ENCODE measurements at places on chromosomes 6 and 20. TPM values are rescaled to one million over a fixed set of nuclear protein-coding genes. Genes with fewer than 3 reads are reported as not detected.
A peak's percentile ranks its signal among the peaks of the same experiment; 100 is the strongest.

SLC44A4 gene
- total RNA-seq: not detected

PPP1R16B gene
- total RNA-seq: 81.4 TPM

COL21A1 gene
- not detected for total RNA-seq

C6orf163 gene
- 1.4 TPM for total RNA-seq

EYA2 gene
- total RNA-seq: not detected

BANF2 gene
- total RNA-seq: not detected

LY6G6F gene
- not detected for total RNA-seq

KIAA0408 gene
- total RNA-seq: 2.6 TPM

ALDH8A1 gene
- 1.2 TPM for total RNA-seq

ZC3H12D gene
- 37.7 TPM for total RNA-seq

GRCh38 chr6:154786144-154786868, 53.1 kb downstream of the SCAF8 start:
- DNase-seq: no peak

- DNase-seq: no peak
Observed at GRCh38 chr6:116406678-116407345, 36.1 kb downstream of the DSE start.

- DNase-seq: no peak
Observed at GRCh38 chr20:3339076-3339475, 68.4 kb downstream of the DNAAF9 start.

GRCh38 chr6:170176898-170177771, 113.7 kb downstream of the DLL1 start:
- DNase-seq: peak; percentile 12

- no peak for DNase-seq
Observed at GRCh38 chr6:169240125-169240524, 13.5 kb downstream of the THBS2 start.

DNA sequence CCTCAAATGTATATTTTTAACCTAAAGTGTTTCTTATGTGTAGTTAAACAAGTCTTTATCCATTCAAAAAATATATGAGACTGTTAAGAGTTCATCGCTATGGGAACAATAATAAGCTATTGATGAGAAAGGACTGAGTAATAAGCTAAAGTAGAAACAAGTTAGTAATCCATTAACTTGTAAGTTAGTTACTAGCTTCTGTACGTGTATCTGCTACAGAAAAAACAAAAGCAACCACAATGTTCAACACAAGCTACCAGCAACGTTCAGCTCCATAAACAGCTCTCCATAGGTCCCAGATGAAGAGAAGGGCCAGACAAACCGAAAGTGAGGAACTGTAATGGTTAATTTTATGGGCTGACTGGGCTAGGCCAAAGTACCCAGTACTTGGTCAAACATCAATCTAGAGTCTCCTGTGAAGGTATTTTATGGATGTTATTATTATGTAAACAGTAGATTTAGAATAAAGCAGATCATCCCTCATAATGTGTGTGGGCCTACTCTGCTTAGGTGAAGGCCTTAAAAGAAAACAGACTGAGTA, 33.8 kb upstream of the FAM135A start:
- no peak for DNase-seq

- DNase-seq: peak; percentile 77
Observed at GRCh38 chr20:20452254-20452676, 84.4 kb downstream of the INSM1 start.

- DNase-seq: no peak
Observed at GRCh38 chr6:4057036-4057435, 21.9 kb downstream of the FAM217A start.

- DNase-seq: no peak
Observed at GRCh38 chr6:36700831-36701230, 3.2 kb downstream of the RAB44 start.

DNA sequence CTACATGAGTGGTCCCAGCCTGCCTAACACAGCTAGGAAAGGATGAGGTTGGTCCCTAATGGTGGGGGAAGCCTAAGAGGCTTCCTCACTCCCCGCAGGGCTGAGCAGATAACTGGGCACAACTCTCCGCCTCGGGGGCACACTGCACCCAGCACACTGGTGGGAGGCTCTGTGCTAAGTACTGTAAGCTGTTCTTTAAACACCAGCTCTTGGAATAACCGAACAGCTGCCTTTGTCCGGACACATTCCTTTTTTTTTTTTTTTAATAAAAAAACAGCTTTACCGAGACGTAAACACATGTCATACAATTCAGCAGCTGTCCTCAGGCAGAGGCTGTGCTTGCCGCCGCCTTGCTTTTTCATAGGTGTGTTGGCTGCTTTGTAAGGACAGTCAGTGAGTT, 6.9 kb downstream of the PSMG4 start:
- no peak for DNase-seq

DNA sequence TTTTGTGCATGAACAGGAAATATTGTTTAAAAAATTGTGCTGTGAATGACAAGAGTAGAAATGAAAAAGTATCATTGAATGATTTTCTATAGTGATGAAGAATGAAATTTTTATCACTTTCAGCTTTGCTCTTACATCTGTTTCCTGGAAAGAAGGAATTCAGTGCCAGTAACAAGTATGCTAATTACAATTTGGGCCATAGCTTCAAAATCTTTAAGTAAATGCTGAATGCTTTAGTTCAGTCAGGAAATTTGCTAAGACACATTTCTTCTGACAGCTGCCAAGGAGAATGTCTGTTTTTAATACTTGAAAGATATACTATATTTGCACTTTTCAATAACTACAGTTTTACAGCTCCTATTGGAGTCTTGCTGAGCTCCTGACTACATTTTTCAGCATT, 203.7 kb upstream of the RSPO3 start:
- DNase-seq: no peak

- no peak for DNase-seq
Observed at GRCh38 chr20:10667560-10668167, 6.1 kb downstream of the JAG1 start.

- no peak for DNase-seq
Observed at GRCh38 chr6:56803594-56803993, 151.3 kb upstream of the BEND6 start.

DNA sequence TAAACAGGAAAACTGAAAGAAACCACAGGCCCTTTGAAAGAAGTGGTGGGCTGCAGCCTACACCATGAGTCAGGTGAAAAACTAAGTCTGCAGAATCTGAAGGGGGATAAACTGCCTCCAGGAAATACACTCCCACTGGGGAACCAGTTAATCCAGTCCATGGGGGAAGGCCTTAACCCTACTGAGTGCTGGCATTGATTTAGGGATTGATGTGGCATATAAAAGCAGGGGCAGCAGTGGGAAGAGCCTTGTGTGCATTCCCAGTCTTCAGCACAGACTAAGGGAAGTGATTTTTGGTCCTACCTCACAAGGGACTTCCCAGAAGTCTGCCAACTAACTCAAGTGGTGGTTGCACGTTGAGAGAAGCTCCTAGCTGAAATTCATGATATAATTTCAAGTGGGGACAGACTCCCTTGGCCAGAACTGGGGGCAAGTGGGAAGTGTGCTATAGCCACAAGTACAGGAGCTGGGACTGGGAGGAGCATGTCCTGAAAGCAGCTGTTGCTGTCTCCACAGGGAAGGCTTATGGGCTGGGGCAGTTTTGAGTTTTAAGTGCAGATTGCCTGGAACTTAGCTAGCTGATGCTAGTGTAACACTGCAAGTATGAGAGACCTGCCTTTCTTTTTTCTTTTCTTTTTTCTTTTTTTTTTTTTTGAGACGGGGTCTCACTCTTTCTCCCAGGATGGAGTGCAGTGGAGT, 31.2 kb downstream of the CITED2 start:
- DNase-seq: no peak

GRCh38 chr20:21618759-21619416, 86.6 kb upstream of the PAX1 start:
- no peak for DNase-seq

GRCh38 chr6:112153926-112154607, 66.7 kb downstream of the FAM229B start:
- no peak for DNase-seq

- DNase-seq: no peak
Observed at GRCh38 chr20:24838546-24839535, 110.2 kb upstream of the CST7 start.

GRCh38 chr6:147205690-147206600, 1.7 kb downstream of the STXBP5 start:
- no peak for DNase-seq

- DNase-seq: no peak
Observed at GRCh38 chr6:126143761-126144251, 157.5 kb downstream of the TRMT11 start.

DNA sequence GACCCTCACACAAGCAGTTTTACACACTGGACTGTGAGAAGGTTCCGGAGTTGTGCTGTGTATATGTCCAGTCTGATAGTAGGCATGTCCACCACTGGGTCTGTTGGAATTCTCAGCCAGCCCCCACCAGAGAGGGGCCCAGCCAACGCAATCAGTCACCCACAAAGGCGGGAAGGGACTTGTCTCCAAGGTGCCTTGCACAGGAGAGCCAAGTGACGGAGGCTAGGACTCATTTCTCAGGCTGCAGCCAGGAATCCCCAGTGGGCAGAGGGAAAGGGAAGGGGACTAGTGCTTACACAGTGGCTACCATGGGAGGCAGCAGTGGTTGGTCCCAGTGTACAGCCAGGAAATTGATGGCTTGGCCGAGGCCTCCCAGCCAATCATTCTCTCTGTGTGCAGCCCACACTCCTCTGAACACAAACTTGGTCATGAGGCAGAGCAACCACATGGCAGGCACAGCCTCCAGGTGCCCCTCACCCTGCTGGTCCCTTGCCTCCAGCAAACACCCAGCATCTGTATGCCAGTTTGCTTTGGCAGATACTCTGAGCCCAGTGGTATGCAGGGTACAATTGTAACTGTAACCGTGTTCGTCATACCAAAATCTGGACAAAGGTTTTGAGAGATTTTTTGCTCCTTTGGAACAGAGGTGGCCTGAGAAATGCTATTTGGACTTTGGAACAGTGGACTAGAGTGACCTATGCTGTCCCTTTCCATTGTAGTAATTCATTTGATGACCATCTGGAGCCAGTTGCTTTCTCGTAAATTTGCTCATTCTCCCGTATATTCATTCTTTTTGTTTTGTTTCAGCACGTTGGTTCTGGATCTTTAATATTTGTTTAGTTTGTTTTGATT, 72.9 kb upstream of the MYL9 start:
- DNase-seq: no peak
